RPMI7951 (cell line): ENCODE measurements at places on chromosomes 2 and 18. TPM values are rescaled to one million over a fixed set of nuclear protein-coding genes. Genes with fewer than 3 reads are reported as not detected.

GRCh38 chr2:78977661-78978145 is 47.8 kb upstream of the REG3G start:
- DNase-seq: no peak

GRCh38 chr2:121902171-121902591 is 146.7 kb downstream of the TSN start:
- DNase-seq: peak; percentile 87

DNA sequence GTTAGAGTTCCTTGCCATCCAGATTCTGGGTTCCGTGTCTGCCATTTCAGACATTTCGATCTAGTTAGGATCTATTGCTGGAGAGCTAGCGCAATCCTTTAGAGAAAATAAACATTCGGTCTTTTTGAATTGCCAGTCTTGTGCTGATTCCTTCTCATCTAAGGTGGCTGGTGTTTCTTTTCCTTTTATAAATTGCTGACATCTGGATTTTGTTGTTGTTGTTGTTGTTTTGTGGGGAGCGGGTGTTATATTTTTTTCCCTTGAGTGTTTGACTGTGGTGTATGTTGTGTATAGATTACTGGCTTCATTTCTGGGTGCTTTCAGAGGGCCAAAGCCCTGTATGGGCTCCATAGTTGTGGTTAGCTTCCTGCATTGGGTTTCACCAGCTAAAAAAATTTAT is 128.5 kb upstream of the LRP1B start:
- DNase-seq: no peak

DNA sequence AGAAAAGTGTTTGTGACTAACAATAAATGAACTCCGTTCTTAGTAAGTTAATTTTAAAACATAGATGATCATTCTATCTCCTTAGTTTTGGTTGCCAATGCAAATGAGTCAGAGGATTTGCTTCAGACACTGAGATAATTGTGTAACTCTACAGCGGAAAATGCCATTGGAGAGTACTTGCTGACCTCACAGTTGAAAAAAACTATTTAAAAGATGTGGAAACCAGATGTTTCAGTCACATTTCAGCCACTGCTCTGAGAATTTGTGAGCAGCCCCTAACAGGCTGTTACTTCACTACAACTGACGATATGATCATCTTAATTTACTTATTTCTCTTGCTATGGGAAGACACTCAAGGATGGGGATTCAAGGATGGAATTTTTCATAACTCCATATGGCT is at the start of gene TNFAIP6:
Gene TNFAIP6, plus strand, starts transcription at position 234 of the 400 bp plus-strand sequence. Its CDS starts 75 bp downstream, at position 309.
- DNase-seq: peak; percentile 89

DNA sequence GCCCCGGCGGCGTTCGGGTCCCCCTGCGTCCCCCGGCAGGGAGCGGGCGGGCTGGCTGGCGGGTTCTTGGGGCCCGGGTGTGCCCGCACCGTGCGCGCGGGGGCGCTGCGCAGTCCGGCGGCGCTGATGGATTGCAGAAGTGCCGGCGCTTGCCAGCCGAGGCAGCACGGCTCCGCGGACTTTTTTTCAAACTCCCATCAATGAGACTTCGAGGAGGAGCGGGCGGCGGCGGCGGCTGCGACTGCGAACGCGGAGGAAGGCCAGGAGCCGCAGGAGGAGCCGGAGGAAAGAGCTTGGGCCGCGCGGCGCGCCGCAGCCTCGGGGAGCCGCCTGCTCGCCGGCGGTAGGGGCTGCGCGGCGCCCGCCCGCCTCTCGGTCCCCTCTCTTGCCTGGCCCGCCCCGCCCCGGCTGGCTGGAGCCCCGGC is at the start of gene GLI2:
Gene GLI2, plus strand, starts transcription at position 123 of the 425 bp plus-strand sequence. CDS start 61,453 bp downstream, outside the sequence.
- peak; percentile 80 for DNase-seq

GRCh38 chr18:63192885-63193349 is 126.7 kb downstream of the BCL2 start:
- no peak for DNase-seq

DNA sequence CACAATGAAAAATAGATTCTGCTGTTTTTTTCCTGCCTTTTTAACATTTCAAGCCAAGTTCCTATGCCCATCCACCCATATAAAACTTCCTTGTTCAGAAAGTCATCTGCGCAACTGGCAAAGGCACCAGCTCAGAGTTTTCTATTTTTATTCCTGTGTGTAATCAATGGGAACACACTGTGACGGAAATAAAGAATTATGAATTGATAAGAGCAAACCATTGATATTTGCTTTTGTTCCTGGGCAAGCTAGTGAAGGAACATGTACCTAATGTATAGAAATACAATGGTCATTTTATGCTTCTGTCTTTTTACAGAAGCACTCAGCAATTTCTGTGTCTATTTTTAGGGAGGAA is 30.8 kb upstream of the AAK1 start:
- DNase-seq: no peak

DNA sequence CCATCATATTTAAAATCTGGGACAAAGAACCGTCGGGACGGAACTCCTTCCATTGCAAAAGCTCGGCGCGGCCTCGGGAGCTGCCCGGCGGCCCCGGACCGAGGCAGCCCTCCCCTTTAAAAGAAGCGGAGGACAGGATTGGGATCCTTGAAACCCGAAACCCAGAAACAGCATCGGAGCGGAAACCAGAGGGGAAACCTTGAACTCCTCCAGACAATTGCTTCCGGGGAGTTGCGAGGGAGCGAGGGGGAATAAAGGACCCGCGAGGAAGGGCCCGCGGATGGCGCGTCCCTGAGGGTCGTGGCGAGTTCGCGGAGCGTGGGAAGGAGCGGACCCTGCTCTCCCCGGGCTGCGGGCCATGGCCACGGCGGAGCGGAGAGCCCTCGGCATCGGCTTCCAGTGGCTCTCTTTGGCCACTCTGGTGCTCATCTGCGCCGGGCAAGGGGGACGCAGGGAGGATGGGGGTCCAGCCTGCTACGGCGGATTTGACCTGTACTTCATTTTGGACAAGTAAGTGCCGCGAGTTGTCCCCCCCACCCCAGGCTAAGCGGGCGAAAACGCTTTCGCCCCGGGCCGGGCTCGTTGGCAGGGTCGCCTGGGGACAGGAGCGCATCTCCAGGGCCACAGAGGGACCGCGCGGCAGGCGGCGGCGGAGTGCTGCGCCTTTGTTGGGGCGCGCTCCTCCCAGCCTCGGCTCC is at the start of gene ANTXR1:
Gene ANTXR1, plus strand, starts transcription at position 38 of the 698 bp plus-strand sequence. Its CDS starts 321 bp downstream, at position 359.
- DNase-seq: peak; percentile 85

- DNase-seq: no peak
These were observed 182.3 kb upstream of the ST6GAL2 start for GRCh38 chr2:107068069-107068916.

DNA sequence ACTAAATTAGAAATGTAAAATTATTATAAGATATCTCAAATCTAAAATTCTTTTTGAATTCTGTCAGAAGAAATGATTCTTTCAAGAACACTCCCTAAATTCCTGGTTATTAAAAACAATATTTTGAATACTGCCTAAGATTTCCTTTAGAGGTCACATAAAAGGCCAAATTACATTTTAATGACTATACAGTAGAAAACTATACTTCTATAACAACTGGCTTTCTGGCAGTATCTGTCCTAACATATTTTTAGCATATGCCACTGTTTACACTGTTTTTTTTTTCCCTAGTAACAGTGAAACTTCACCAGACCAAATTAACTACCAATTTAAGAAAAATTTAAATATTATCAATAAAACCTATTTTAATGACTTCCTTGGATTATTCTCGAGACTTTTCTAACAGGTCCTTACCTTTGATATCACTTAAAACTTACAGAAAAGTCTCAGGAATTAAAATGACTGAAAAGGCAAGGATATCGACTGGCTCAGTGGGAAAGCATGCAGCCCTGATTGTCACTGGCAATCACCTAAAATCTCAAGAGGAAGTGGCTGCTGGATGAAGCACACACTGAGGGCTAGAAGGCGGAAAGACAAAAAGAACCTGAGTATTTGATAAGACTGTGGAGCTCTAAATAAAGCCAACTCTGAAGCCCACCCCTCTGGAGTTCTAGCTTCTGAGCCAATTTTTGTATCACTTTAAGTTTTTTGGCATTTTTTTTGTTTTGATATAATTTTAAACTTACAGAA is 59.6 kb downstream of the SPIRE1 start:
- peak; percentile 31 for DNase-seq

- no peak for DNase-seq
These were observed 96.3 kb downstream of the UPP2 start for GRCh38 chr2:158197940-158198339.

The SLC30A3 gene
- total RNA-seq: not detected in 2 replicates

The RFTN2 gene
- total RNA-seq: 1.7 and 2.0 TPM in 2 replicates

The ITGA4 gene
- 78.1 and 89.6 TPM in 2 replicates for total RNA-seq

The CWC22 gene
- 15.5 and 21.7 TPM in 2 replicates for total RNA-seq
